HepG2 (cell line): ENCODE measurements at places on chromosomes 6 and 20.

GRCh38 chr6:152984513-152984872 is 1.7 kb upstream of the FBXO5 start:
- DNase-seq, result no peak

DNA sequence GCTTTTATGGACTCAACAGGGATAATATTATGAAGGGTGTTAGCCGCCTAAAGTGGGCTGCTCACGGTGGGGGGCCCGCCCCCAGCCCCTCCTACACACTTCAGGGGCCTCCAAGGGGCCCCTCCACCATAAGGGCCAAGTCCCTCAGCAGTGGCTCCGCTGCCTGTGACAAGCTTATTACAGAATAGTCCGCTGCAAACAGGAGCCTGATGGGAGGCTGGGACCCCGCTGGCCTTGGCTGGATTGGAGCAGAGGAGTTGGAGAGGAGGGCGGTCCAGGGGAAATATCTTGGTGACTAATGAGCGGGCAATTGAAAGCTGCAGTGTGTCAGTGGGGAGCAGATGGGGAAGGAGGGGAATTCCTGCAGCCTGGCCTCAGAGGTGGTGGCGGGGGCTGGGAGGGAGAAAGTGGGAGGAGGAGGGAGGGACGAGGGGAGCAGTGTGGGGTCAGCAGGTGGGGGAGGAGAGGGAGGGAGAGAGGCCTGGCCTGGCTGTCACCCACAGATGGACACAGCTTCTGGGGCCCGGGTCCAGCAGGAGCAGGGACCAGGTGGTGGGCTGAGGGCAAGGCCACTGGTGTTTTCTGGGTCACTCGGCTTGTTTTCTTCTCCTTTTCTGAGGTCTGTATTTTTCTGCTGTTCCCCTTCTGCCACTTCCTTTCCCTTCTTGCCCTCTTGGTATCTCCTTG is 57.6 kb upstream of the FOXP4 start:
- peak; percentile 51 for DNase-seq

DNA sequence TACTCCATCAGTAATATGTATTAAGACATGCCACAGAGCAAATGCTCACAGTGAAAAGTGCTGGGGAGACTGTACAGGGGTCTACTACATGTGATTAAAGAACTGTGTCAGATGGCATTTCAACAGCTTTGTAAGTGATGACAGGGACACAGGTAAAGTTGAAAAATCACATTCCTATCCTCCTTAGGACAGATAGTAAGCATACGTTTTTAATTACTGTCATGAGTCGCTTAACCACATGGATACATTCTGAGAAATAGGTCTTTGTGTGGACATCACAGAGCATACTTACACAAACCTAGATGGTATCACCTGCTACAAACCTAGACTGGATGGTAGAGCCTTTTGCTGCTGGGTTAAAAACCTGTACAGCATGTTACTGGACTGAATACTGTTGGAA is 645.8 kb upstream of the AGPAT4 start:
- DNase-seq, result no peak

GRCh38 chr20:5041433-5041832 is 40.1 kb upstream of the SLC23A2 start:
- no peak for DNase-seq

DNA sequence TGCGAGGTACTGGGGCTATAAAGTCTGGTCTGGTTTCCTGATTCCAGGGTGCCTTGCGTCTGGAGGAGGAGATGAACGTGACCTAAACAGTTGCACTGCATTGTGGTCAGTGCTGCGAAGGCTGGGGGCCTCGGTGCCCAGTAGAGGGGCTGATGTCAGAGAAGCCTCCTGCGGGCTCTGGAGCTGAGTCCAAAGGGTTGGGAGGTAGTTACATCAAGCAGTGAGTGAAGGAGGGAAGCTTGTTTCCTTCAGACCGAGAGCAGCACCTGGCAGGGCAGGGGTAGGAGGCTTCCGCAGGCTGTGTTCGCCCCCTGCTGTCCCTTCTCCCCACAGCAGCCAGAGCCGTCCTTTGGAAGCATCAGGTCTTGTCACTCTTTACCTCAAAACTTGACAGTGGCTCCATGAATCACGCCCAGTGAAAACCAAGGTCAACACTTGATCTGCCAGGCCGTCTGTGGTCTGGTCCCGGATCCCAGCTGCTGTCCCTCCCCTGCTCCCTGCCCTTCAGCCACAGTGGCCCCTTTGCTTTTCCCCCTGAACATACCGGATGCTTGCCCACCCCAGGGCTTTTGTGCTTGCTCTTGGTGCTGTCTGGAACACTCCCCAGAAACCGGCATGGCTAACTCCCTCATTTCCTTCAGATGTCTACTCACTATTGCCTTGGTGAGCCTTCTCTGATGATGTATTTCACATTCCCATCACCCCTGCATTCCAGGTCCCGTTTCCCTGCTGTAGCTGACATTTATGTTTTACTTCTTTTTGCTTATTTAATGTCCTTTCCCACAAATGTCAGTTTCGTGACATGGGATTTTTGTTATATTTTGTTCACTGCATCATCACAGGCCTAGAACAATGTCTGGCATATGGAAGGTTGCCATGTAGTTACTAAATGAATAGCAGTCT is 7.0 kb downstream of the DYNLRB1 start:
- DNase-seq, result peak; percentile 83

DNA sequence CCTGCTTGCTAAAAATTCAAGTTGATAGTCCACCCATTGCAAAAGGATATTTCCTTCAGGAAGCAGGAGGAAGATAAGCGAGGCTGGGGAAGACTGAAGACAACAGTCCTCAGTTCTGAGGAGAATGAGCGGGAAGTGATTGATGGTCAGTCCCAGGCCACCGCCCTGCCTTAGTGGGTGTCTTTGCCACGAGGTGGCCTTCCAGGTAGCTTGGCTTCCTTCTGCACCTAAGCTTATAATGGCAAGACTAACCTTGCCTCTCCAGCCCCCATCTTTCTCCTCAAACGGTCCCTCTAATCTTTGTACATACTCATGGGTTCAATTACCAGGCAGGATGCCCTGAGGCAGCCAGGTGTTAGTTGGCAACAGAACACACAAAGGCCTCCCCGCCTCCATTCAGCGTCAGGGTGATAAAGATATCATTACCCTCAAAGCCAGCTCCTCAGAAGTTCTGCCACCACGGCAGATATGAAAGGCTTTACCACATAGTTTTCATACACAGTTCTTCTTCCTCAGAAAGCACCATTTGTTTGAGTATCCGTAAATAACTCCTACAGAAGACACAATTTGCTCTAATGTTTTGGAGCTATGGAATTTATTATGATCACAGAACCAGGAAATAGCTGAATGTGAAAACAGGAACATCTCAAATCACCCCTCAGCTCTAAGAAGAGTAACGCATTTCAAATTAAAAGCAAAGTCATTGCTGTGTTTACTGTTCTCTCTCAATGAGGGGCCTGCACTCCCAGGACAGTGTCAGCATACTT is 249.4 kb downstream of the ATXN1 start:
- DNase-seq, result no peak

GRCh38 chr6:39233333-39233732 is 4.1 kb upstream of the KCNK5 start:
- no peak for DNase-seq

- DNase-seq, result no peak
Measured at GRCh38 chr6:21070620-21071019, 522.9 kb upstream of the SOX4 start.

DNA sequence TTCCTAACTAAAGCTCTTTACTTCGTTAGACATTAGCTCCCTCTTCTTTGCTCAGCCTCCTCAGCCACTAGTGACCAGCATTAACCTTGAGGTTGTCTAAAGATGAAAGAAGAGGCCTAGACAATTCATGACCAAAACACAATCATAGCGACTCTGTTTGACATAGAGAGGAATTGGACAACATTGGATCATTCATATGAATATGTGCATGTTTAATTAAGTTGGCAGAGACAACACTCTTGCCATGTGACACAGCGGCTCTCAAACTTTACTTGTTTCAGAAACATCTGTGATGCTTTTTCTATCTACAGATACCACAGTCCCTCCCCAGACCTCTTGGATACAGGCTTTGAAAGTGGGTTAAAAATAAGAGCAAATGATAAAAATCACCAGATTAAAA is 81.7 kb downstream of the LINC00237 start:
- DNase-seq, result no peak

GRCh38 chr20:7994809-7995208 is 24.8 kb downstream of the TMX4 start:
- no peak for DNase-seq

DNA sequence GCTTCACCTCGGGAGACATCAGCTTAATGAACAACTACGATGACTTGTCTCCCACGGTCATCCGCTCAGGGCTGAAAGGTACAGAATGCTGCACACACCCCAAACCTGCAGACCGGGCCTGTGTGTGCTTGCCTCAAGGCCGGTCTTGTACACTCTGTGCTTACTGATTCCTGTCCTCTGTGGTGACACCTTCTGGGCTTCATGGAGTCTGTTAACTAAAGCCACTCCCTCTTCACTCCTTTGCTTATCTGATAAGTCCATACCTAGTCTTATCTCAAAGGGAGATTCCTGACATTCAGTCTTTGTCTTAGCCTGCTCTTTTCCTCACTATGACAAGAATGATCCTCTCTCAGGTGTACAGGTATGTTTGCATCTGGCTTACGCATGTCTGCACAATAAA is 107.7 kb upstream of the TMEM181 start:
- DNase-seq, result no peak

DNA sequence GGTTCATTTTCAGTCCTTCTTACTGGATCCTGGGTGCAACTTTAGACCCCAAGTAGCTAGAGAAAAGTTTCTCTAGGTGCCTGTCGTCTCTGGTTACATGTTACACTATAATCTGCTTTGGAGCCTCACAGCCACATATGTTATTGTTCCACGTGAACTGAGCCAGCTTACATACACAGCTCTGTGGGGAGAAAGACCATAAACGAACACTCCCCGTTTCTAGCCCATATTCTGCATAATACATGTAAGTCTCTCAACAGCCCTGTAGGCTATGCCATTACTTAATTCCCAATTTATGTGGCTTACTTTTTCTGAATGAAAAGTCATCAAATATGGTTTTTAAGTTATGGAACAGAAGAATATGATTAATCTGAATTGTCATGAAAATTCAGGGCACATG is 233.8 kb downstream of the BCKDHB start:
- DNase-seq, result no peak

GRCh38 chr6:115969930-115970273 is 90.8 kb downstream of the FRK start:
- no peak for DNase-seq

- no peak for DNase-seq
Measured at GRCh38 chr6:53723331-53723730, 57.8 kb upstream of the KLHL31 start.

- DNase-seq, result no peak
Measured at GRCh38 chr6:138719744-138720143, 53.8 kb upstream of the CCDC28A start.

DNA sequence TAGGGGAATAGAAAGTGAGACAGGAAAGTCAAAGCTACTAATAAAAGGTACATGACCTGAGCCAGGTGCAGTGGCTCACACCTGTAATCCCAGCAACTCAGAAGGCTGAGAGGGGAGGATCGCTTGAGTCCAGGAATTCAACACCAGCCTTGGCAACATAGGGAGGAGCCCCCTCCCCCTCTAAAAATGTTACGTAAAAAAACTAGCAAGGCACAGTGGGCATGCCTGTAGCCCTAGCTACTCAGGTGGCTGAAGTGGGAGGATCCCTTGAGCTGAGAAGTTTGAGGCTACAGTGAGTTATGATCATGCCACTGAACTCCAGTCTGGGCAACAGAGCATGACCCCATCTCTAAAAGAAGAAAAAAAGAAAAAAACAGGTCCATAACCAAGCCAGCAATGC is 186.1 kb upstream of the RIN2 start:
- no peak for DNase-seq

DNA sequence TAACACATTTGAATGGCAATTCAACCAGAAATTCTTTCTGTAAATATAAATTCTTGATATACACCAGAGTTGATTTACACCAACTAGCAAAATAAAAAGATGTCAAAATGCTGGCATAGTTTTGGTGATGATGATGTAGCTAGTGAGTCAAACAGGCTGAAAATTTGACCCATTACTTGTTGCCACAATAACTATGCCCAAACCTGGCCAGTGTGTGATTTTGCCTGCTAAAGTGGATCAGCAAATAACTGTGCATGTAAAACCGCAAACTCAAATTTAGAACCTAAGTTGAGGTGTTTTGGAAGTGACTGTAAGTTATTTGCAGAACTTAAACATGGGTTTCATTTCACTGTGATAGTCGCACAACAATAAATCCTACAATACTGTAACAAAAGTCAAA is 125.9 kb downstream of the KIF6 start:
- no peak for DNase-seq

GRCh38 chr20:10492844-10493243 is 57.7 kb downstream of the SLX4IP start:
- DNase-seq, result no peak

- DNase-seq, result peak; percentile 24
Measured at GRCh38 chr20:21693322-21693721, 12.1 kb upstream of the PAX1 start.

- no peak for DNase-seq
Measured at GRCh38 chr20:4007383-4008025, 7.9 kb downstream of the RNF24 start.

- DNase-seq, result no peak
Measured at GRCh38 chr20:12573442-12573841, 435.3 kb upstream of the SPTLC3 start.

GRCh38 chr20:3431109-3431508 is 23.6 kb upstream of the DNAAF9 start:
- no peak for DNase-seq

- DNase-seq, result no peak
Measured at GRCh38 chr20:1895674-1896483, 672 bp downstream of the SIRPA start.

- peak; percentile 32 for DNase-seq
Measured at GRCh38 chr6:170152989-170153388, 137.9 kb downstream of the DLL1 start.

DNA sequence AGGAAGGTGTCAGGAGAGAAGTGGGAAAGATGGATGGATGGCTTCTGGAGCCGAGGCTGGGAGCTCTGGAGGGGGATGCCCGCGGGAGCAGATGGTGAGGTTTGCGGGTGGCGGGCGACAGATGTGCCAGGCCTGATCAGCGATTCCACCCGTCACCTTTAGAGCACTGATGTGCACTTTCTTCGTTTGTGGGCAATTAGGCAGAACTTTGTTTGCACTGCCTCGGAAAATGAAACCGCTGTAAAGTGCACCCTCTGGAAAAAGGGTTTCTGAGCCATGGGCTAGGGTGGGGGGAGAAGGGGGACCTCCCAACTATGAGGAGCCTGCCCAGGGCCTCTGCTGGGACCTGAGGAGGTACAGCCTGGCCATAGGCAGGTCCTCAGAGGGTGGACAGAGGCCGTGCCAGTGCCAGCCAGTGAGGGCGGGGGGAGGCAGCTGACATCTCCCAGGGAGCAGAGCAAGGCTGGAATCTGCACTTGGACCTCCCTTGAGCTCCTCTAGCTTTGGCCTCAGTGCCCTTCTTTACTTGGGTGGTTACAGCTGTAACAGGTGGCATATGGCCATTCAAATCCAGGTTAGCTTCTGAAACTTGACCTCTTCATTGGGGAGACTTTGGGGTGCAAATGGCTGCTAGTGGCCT is 58.7 kb downstream of the CD40 start:
- no peak for DNase-seq

- no peak for DNase-seq
Measured at GRCh38 chr6:150905769-150906168, 40.3 kb downstream of the MTHFD1L start.
